ENCODE measurements at places on chromosomes 6 and 20. TPM values are rescaled to one million over a fixed set of nuclear protein-coding genes. Genes with fewer than 3 reads are reported as not detected.

Gene SERPINB6
- total RNA-seq, result 121 TPM

Gene BNIP5
- not detected for total RNA-seq

Gene ELOVL2
- total RNA-seq, result 0.31 TPM

Gene OLIG3
- not detected for total RNA-seq

Gene TMEM74B
- 3.6 TPM for total RNA-seq

Gene SEMG1
- not detected for total RNA-seq

Gene OARD1
- 24.1 TPM for total RNA-seq

Gene WFDC5
- 0.78 TPM for total RNA-seq

Gene VWA7
- 5.5 TPM for total RNA-seq

Gene LY6G6F
- total RNA-seq, result not detected

Gene LSM2
- 35.6 TPM for total RNA-seq

Gene FOXP4
- total RNA-seq, result 25.1 TPM

Gene SLCO4A1
- total RNA-seq, result 33.2 TPM

Gene CENPW
- total RNA-seq, result 3.8 TPM

Gene RAB44
- 1.0 TPM for total RNA-seq

Gene UQCC2
- 74.2 TPM for total RNA-seq

Gene PTPN1
- total RNA-seq, result 33.6 TPM

Gene CLVS2
- 0.18 TPM for total RNA-seq

Gene LPA
- 2.5 TPM for total RNA-seq

Gene NKAIN2
- 0.73 TPM for total RNA-seq

Gene BMP2
- 11.6 TPM for total RNA-seq

Gene SIRPD
- not detected for total RNA-seq

Gene LINC00237
- total RNA-seq, result not detected

Gene GINS1
- total RNA-seq, result 3.8 TPM

Gene DACT2
- total RNA-seq, result 0.94 TPM

Gene GRM4
- 0.21 TPM for total RNA-seq

Gene HLA-DQB2
- total RNA-seq, result 8.1 TPM

Gene EDN3
- total RNA-seq, result 0.16 TPM

Gene FAM217A
- total RNA-seq, result not detected

Gene C6orf141
- total RNA-seq, result 1.6 TPM

Gene TRIM38
- 20.2 TPM for total RNA-seq

Gene CRISP2
- 0.60 TPM for total RNA-seq

Gene HCK
- 6.1 TPM for total RNA-seq

Gene BMP6
- 1.8 TPM for total RNA-seq

Gene TOX2
- 3.9 TPM for total RNA-seq

Data from ureter (tissue), 1 donor.